Thymus (tissue), 14 donors: ENCODE measurements at places on chromosomes 2 and 18. TPM values are rescaled to one million over a fixed set of nuclear protein-coding genes. Genes with fewer than 3 reads are reported as not detected.

EFR3B gene
- 0.33 TPM for total RNA-seq

DHRS9 gene
- total RNA-seq = 0.85 TPM

SLC8A1 gene
- 20.4 TPM for total RNA-seq

ANKRD30BL gene
- 0.19 TPM for total RNA-seq

DLGAP1 gene
- 0.24 TPM for total RNA-seq

SPP2 gene
- total RNA-seq = 0.05 TPM

PCGF1 gene
- 14.1 TPM for total RNA-seq

HOXD4 gene
- total RNA-seq = 0.09 TPM

ABCB11 gene
- total RNA-seq = 0.05 TPM

HAUS1 gene
- 72.9 TPM for total RNA-seq

LOXL3 gene
- total RNA-seq = 1.4 TPM

SLC16A14 gene
- 3.5 TPM for total RNA-seq
